Smooth muscle cell of bladder (primary cell): ENCODE measurements at places on chromosomes 2 and 18. TPM values are rescaled to one million over a fixed set of nuclear protein-coding genes. Genes with fewer than 3 reads are reported as not detected.

Gene ADRA2B
- total RNA-seq: 0.09 TPM in 1 of 2 replicates, not detected in the other

Gene CNDP1
- total RNA-seq: not detected in 2 replicates

Gene TUBA3E
- total RNA-seq: not detected in 2 replicates

Gene BOLL
- not detected in 2 replicates for total RNA-seq

Gene HADHA
- 128 and 147 TPM in 2 replicates for total RNA-seq

Gene IL1R2
- total RNA-seq: 1.1 and 1.7 TPM in 2 replicates

Gene ITGAV
- 258 and 264 TPM in 2 replicates for total RNA-seq

Gene INPP5D
- total RNA-seq: 0.43 and 0.46 TPM in 2 replicates

Gene C2orf15
- total RNA-seq: 0.09 TPM in 1 of 2 replicates, not detected in the other

Gene G6PC2
- not detected in 2 replicates for total RNA-seq

Gene ODC1
- total RNA-seq: 89.0 and 91.2 TPM in 2 replicates

Gene PAX3
- total RNA-seq: 0.09 TPM in 1 of 2 replicates, not detected in the other

Gene NETO1
- total RNA-seq: not detected in 2 replicates

Gene DYSF
- total RNA-seq: 0.14 and 0.65 TPM in 2 replicates

Gene SGO2
- total RNA-seq: 2.1 TPM in 2 replicates

Gene ASPRV1
- 0.14 and 0.28 TPM in 2 replicates for total RNA-seq

Gene SOWAHC
- 5.4 and 6.5 TPM in 2 replicates for total RNA-seq

Gene REV1
- total RNA-seq: 21.3 and 27.9 TPM in 2 replicates

Gene OR6B2
- total RNA-seq: not detected in 2 replicates

Gene AGXT
- 0.14 TPM in 1 of 2 replicates, not detected in the other for total RNA-seq

Gene TRIB2
- total RNA-seq: 13.2 and 34.6 TPM in 2 replicates

Gene ALPI
- not detected in 2 replicates for total RNA-seq
